Astrocyte of the spinal cord (primary cell): ENCODE measurements at places on chromosomes 13 and 19.

DNA sequence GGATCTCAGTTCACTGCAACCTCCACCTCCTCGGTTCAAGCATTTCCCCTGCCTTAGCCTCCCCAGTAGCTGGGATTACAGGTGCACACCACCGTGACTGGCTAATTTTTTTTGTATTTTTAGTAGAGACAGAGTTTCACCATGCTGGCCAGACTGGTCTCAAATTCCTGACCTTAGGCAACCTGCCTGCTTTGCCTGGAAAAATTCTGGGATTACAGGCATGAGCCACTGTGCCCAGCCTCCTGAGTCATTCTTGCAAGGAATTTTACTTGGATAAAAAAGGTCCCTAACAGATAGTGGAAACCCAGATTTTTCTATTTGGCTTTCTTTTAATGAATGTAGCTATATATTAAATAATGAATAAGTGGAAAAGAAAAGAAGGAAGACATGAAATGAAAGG, 449.9 kb upstream of the ATXN8OS start:
- DNase-seq = no peak

GRCh38 chr13:41286370-41286769, 23.0 kb upstream of the MTRF1 start:
- DNase-seq = no peak

DNA sequence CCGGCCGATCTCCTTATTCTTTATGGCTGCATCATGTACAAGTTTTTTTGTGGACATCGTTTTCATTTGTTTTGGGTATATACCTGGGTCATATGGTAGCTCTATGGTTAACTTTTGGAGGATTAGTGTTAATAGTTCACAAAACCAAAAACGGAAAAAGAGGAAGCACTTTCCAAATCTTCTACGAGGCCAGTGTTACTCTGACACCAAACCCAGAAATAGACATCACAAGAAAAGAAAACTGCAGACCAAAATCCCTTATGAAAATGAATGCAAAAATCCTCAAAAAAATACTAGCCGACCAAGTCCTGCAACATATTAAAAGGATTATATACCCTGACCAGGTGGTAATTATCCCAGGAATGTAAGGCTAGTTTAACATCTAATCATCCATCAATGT, 29.8 kb downstream of the ADGRE2 start:
- no peak for DNase-seq

DNA sequence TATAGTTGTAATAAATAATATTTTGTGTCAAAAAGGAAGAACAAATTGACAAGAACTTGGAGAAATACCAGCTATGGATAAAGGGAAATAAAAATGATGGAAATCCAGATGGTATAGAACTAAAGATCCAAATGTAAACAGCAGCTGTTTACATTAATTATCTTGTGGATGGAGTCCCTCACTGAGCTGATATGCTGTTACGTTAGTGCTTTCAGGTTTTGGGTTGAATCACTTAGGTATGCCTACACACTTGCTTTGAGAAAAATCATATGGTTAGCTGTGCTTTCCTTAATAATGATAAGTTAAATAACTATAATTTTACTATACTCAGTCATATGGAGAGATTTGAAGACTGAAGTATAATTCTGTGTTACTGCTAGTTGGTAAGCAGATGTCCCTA, 27.7 kb downstream of the WASF3 start:
- no peak for DNase-seq

DNA sequence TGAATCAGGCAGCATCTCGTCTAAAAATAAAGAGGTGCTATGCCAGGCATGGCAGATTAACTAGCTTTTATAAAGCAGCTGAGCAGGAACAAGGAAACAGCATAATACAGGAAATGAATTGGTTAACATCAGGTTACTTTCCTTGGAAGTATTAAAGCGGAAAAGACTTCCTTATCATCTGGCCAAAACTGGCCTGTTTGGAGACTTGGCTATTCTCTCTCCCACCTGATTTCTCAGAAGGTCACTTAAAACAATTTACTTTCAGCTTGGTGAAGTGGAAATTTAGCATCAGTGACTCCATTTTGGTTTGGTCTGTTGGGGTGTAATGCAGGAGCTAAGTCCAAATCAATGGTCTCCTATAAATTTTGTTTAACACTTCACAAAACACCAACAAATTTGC, 191.6 kb downstream of the NUFIP1 start:
- DNase-seq = no peak

DNA sequence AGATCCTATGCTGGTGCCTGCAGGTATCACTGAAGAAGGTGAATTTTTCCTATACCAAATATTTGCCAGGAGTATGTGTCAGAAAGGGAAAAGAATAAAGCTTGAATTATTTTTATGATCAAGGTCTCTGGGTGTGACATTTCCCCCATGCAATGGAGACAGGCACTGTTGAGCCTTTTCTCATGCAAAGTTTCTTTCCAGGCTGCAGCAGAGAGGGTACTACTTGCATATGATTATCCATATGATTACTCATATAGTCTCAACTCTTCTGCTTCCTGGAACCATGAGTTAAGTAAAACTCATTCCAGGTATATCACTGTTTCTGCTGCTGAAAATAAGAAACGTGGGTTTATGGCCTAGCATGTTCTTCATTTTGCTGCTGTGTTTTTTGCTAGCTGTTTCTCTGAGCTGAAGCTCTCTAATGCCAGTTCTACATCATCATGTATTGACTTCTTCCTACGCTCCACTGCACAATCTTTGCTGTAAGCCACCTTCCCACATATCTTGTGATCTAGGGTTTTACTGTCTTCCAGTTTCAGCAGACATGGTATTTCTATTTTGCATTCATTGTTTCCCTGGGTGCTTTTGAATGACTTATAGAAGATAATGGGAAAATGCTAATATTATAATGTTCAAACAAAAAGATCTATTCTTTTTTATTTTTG, 278.7 kb upstream of the GPC6 start:
- DNase-seq = no peak

DNA sequence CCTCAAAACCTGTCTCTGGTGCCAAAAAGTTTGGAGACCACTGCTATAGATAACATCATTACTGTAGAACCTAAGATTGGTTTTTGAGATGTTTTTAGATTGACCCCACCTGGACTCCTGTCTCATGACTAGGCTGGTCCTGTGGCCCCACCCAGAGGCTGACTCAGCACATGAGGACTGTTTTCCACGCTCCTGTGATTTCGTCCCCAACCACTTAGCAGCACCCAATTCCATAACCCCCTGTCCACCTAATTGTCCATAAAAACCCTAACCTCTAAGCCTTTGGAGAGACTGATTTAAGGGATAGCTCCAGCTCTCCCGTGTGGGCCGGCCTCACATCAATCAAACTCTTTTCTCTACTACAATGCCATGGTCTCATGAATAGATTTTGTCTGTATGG, 25.6 kb upstream of the GAS6 start:
- no peak for DNase-seq

GRCh38 chr13:83878691-83879430, 3.4 kb downstream of the SLITRK1 start:
- no peak for DNase-seq

GRCh38 chr13:97310809-97311436, 88.8 kb downstream of the MBNL2 start:
- no peak for DNase-seq

DNA sequence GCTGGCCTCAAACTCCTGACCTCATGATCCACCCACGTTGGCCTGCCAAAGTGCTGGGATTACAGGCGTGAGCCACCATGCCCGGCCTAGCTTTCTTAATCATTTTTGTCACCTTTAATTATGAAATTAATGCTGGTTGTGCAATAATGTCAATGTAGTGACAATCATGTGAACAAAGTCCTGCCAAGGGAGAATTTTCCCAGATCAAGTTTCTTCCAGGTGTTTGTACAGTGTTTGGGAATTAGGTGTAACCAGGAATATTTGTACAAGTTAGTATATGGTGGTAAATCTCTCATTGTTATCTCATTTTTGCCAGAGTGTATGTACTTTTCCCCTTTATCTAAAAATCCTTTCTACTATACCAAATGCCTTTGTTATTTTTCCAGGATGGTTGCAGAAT, 171.1 kb downstream of the UGGT2 start:
- no peak for DNase-seq

DNA sequence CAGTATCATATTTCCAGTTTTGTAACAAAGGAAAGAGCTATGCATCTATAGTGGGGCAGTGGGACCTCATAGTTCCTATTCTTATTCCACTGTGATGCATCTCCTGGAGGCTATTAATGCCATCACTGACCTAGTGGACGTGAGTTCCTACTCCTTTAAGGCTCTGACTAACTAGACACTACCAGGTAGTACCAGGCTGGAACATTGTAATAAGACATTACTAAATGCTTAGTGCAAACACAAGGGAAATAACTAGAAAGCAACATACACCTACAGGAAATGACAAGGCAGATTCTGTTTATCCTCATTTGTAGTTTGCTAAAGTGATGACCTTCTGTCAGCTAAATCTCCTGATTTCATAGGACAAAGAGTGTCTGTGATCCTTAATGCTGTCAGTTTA, 192.5 kb downstream of the POSTN start:
- no peak for DNase-seq

DNA sequence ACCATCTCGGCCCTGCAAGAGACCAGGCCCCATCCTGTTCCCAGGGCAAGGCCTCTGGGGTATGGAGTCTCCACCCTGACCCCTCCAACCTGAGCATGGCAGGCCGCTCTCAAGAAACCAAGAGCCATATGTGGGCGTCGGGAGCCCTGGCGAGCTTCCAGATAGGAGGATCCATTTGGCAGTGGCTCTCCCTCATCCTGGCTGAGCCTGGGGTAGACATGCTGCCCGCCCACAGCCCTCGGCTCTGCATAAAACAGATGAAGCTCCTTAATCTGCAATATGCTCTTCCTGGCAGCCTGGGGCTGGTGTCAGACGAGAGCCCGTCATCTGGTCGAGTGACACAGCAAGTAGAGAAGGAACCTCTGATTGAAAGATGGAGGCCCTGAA, 6.1 kb downstream of the ATP13A1 start:
- DNase-seq = no peak

DNA sequence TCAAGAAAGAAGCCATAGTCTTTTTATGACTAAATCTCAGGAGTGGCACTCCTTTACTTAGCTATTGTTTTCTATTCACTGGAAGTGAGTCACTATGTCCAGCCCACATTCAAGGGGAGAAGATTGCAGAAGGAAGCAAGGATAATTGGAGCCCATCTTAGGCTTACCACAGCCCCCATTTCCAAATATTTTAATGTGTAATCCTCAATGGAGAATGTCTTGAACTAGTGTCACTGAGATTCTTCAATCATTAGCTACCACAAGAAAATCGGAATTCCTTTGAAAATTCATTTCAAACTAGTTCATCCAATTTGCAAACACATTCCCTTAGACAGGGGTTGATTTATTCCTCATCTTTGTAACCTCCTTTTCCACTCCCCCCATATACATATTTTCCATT, 84.7 kb downstream of the DLEU7 start:
- no peak for DNase-seq

DNA sequence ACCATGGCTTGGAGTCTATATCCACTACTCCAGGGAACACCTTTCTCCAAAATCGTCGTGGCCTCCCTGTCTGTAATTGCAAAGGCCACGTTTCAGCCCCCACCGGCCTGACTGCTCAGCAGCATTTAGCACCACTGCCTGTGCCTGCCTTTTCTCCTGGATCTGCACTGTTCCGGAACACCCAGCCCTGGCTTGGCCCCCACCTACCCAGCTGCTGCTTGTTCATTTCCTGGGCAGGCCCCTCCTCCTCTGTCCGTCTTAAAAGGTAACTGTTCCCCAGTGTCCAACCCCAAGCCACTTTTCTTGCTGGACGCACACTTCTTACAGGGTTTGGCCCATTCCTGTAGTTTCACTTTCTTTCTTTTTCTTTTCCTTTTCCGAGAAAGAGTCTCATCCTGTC, 8.5 kb upstream of the SYT5 start:
- DNase-seq = no peak

DNA sequence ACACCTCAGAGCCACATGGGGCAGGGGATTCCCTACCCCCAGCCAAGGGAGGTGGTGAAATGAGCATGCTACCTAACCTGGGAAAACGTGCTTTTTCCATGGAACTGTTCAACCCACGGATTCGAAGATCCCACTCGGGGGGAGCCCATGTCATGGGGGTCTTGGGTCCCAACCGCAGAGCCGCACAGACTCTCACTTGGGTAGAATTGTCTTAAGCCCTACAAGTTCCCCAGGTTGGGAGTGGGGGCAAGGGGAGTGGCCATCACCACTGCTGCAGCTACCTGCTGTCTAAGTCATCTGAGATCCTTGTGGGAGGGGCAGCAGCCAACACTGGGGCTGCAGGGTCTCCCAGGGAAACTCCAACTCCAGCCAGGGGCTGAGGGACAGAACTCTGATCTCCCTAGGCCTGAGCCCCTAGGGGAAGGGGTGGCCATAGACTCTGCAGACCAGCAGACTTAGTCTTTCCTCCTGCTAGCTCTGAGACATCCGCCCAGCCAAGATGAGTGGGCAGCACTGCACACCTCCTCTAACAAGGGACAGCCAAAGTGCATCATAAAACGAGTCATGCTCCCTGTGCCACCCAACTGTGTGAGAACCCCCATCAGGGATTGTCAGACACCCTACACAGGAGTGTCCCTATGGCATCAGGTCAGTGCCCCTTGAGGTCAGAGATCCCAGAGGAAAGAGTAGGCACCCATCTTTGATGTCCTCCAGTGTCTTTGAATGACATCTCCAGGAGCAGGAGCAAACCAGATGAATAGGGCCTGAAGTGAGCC, 610.4 kb upstream of the SLITRK6 start:
- no peak for DNase-seq

GRCh38 chr13:102879793-102880499, 34.1 kb downstream of the ERCC5 start:
- DNase-seq = no peak

GRCh38 chr19:7456964-7457541, 31.8 kb downstream of the PEX11G start:
- no peak for DNase-seq
